Putamen (tissue), 1 donor: ENCODE measurements at places on chromosomes 2 and 18.

DNA sequence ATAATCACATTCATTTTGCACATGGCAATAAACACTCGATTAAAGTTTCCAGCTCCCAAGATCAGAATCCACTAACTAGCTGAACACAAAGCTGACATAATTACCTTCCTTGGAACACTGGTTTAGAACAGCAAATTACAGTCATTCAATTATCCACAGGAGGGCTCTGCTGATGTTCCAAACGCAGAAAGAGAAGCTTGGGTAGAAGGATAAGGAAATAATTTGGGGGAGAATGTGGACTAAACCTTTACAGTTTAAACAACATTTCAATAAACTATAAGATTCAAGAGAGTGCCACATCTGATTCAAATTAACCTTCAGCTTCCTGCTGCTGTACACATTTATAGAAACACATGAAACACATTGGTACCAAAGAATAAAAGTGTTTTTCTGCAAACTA lies 67.8 kb upstream of the ARL4C start:
- DNase-seq, result no peak

DNA sequence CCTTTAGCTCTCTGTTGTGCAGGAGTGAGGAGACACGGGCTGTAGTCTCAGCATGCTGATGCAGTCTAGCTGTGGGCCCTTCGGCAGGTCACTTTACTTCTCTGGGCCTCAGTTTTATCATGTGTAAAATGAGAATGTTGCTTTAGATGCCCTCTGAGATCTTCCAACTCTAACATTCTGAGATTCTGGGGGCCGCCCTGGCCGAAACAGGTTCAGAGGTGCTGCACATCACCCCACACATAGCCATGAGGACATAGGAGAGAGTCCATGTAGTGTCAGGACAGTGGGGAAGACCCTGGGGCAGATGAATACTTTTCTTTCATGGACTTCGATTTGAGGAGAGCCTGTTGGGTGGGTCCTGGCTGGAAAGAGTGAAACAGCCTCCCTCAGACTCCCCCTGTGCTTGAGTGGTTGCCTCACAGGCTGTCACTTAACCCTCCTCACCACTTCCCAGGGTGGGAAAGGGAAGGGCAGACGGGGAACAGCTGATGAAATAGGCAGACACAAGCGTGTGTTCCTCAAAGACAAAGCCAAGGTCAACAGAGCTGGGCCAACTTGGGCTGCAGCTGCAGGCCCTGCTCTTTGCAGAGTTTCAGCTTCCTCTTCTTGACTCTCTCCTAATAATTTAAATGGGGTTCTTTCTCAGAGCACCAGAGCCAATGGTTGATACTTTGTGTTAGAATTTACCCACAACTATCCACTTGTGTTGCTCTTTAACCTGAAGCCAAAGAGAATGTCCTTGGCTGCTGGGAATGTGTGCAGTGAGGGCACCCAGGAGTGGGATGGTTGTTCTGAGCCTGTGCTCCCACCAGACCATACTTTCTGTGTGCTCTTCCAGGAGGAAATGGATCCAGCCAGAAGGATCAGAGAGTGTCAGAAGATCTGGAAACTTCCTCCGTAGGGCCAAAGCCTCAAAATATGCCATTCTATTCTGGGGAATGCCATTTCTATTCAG lies 14.7 kb upstream of the MRPL33 start:
- no peak for DNase-seq

- no peak for DNase-seq
These were observed 13.3 kb downstream of the PRKCE start for GRCh38 chr2:45664635-45665261.

GRCh38 chr2:162244541-162245031 lies 1.3 kb upstream of the FAP start:
- DNase-seq, result no peak

- DNase-seq, result no peak
These were observed 401.0 kb downstream of the GRB14 start for GRCh38 chr2:164220265-164220664.
